Stimulated activated CD4-positive, alpha-beta T cell treated with anti-CD3 and anti-CD28 coated beads, Interleukin-1b, Interleukin-23, amount 100 ng/mL, for 48 hours (primary cell): ENCODE measurements at places on chromosomes 1 and 21.

- DNase-seq: no peak
Observed at GRCh38 chr1:19360843-19361610, 48.9 kb downstream of the SLC66A1 start.

GRCh38 chr1:31413405-31414001, 490 bp downstream of the SERINC2 start:
- DNase-seq: no peak

DNA sequence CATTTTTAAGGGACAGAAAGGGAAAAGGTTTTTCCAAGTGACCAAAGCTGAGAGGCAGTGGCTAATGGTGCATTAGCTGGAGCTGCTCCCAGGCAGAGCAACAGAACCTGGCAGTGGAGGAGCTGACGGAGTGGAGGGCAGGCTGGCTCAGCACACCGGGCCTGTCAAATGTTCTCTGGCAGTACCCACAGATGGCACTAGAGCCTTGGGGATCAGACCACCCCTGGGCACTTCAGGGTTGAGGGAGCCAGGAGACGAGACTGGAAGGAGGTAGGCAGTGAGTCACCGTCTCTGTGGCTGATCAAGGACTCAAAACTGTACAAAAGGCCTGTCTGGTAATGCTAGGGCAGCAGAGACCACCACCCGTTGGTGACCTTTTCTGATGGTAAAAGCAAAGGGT, 121.7 kb upstream of the KIAA0040 start:
- DNase-seq: no peak

GRCh38 chr1:81660286-81660685, 140.4 kb upstream of the ADGRL2 start:
- no peak for DNase-seq

DNA sequence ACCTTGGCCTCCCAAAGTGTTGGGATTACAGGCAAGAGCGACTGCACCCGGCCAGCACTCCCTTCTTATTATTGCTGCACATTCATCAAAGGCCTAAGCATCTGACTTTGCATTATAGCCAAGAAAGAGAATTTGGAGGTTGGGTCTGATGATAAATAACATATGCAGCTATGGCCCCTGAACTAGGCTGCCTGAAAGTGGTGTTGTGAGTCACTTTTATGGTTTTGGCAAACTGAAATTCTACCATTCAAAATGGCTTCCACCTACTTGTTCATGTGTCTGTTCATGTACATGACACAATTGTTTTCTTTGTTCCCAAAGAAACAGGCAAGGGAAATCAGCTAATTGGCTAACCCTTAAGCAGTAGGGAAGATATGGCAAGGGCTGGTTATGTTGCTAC, 25.0 kb upstream of the UAP1 start:
- DNase-seq: no peak

- peak; percentile 40 for DNase-seq
Observed at GRCh38 chr1:51569284-51570062, 47.4 kb upstream of the OSBPL9 start.

- DNase-seq: no peak
Observed at GRCh38 chr1:94072840-94073522, 48.0 kb downstream of the ABCA4 start.

GRCh38 chr1:170267317-170267716, 121.6 kb downstream of the NTMT2 start:
- no peak for DNase-seq

- no peak for DNase-seq
Observed at GRCh38 chr1:241640867-241641622, 876 bp upstream of the CHML start.

DNA sequence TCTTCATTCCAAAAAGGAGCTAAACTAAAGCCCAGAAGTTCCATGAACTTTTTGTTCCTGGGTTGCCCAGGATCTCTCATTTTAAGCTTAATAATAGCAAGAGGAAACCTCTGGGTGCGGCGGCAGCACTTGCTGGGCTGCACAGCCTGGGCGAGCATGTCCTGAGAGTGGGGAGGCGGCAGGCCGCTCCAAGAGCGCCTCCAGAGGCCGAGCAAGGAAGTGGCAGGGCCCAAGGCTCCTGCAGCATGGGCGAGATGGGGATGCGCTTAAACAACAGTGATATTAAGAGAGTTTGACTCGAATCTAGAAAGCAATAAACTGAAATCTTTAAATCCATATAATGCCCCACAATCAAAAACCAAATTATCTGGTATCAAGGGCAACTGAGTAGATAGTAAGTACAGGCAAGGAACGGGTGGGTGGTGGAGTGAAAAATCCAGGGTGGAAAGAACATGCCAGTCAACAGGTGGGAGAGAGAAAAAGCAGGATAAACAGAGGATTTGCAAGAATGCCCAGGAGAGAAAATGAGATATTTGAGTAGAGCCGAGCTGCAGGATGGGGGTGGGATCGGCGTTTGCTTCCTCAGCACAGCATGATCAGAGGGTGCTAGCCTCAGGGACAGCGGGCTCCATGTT, 14.1 kb upstream of the TNR start:
- peak; percentile 15 for DNase-seq
